ENCODE measurements at places on chromosomes 6 and 20.

- no peak for DNase-seq
Observed at GRCh38 chr6:163457637-163458561, 43.4 kb downstream of the QKI start.

DNA sequence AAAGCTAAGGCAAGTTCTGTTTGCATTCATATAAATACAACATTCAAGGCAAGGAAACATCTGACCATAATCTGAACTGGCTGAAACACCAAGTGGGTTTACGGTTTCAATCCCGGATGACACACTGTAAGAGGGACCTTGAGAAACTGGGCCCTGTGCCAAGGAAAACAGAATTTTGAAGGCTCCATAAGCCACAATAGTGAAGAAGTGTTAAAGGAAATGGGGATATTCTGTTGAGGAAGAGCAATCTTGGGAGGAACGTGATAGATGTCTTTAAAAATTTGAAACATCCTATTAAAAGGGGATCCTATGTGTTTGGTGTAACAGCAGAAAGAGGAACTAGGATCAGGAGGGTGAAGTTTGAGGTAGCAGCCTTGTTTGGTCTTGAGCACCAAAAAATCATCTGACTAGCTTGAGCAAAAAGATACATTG, 82.4 kb upstream of the TAB2 start:
- no peak for DNase-seq

- no peak for DNase-seq
Observed at GRCh38 chr6:167426651-167427050, 101.8 kb downstream of the TTLL2 start.

DNA sequence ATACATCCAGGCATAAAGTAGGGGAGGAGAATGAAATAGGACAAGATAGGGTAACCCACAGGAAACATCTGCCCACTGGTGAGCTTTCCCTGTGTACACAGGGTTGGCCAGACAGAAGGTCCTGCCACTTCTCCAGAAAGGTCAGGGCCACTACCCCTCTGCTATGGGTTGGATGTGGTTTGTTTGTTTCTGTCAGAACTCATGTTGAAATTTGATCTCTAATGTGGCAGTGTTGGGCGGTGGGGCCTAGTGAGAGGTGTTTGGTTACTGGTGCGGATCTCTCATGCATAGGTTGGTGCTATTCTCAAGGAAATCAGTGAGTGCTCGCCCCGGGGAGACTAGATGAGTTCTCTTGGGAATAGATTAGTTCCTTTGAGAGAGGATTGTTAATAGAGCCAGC, 15.6 kb upstream of the MAS1 start:
- no peak for DNase-seq

DNA sequence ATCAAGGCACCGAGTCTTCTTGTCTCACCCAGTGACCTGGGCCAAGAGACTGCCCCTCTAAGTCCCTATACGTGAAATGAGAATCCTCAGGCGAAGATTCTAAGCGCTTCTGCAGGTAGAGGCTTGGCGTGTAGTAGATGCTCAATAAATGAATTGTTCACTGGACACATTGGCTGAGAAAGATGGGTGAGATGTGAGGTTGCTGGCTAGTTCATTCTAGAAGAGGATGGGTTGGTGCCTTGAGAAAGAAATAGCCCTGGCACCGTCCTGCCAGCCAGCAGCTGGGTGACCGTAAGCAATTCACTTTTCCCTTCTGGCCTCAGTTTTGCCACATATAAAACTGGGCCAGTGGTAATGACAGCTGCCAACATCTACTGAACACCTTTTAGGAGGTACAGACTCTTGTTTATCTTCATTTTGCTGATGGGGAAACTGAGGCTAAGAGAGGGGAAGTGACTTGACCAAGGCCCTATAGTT, 1.4 kb downstream of the SRC start:
- DNase-seq, result no peak

DNA sequence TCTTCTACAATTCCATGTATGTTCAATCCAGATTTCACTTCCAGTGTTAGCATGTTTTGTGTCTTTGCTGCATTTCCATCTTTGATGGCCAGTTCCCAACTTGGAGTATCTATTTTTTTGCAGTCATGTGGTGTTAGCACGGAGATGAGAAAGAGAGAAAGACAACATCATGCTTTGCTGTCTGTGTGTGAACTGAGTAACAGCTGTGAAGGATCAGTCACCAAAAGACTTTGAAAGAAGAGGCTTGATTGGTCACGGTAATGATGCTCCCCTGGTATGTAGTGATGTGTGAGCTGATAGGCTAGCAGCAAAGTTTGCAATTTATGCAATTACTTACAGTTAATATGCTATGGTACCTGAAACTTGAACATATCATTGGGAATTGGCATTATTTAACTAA, 731.3 kb upstream of the NRSN1 start:
- no peak for DNase-seq

GRCh38 chr6:36368921-36369865, 18.3 kb downstream of the ETV7 start:
- no peak for DNase-seq

GRCh38 chr6:117317261-117317660, 51.9 kb downstream of the VGLL2 start:
- no peak for DNase-seq

DNA sequence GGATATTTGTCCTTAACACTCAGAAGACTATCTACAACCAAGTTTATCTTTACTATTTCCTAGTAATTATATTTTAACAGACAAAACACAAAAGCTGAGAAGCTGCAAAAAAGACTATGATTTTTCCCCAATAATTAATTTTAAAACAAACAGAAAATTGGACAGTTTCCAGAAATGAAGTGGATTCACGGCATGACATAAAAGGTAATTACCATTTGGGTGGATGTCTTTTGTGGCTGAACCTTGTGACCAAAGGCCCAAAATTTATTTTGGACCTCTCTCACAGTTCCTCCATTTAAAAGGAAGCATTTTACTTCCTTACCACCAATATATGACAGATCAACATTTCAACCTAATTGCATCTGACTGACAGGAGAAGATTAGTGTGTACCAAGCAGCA, 90.2 kb downstream of the GMDS start:
- no peak for DNase-seq

DNA sequence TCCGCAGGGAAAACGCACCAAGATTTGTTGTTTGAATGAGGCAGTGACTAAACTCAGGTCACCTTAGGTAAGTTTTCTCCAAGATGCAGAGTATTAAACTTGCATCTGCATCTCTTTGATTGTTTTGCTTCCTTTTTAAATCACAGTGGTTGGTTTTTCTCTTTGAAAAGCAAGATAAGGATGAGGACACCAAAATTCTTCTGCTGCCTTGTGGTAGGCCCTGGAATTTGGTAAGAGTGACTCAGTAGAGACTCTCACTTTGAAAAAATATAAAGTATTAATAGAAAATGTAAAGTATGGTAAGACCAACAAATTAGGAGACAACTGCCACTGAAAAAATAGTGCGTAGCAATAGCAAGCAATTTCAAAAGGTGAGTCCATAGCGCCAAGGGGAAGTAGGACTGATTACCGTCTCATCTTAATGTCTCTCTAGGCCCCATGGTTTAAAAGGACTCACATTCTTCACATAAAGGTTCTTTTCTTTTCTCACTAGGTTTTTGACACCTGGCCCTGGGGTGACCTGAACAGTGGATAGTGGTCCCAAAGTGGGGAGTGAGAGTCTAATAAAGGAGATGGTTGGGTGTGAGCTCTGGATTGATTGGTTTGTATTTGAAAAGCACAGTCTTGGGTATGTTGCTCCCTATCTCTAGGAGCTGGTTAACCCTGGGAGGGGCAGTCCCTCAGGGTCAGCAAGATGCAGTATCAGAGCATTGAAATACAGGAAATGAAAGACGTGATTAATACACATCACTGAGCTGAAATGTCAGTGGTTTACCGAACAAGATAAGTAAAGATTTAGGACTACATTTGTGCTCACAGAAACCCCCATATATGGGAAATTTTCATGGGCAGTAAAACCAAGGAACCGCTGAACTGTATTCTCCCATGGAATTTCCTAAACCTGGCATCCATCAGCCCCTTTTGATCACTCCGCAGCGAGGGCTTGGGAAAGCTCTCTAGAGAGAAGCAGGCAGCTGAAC, 221.2 kb downstream of the SLC24A3 start:
- DNase-seq, result no peak

GRCh38 chr6:37569743-37570481, 70.2 kb upstream of the CCDC167 start:
- DNase-seq, result no peak

DNA sequence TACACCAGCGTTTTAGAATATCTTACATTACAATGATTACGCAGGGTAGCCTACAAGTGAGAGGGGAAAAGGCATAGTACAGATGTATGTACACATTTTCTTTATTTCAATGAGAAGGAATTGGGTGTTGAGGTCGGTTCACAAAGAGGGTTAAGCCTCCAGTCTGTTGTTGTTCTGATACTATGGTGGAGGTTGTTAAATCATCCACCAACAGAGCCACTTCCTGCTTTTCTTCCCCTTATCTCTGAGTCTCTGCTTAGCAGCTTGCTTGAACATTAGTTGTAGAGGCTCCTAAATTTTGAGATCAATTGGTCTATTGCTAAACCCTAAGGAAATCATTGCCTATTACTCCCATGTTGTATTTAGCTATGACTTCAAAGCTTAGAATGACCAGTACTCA, 7.3 kb downstream of the RGS17 start:
- DNase-seq, result no peak

DNA sequence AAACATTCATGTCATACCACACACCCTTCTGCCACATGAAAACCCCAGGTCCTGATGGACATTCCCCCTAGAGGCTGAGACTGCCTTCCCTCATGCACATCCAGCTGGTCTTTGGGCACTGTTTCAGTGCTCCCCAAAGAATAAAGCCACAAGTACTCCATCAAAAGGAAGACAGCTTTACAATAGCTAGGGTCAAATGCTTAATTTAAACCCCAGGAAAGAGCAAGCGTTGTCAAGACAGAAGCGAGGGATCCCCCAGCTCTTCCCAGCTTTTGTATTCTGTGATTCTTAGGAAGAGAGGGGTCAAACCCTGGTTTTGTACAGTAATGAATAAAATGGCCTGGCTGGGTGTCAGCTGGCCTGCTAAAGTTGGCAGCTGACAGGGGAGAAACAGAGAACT, 82.4 kb upstream of the IYD start:
- DNase-seq, result no peak

GRCh38 chr6:19519941-19520340, 317.2 kb upstream of the ID4 start:
- no peak for DNase-seq

DNA sequence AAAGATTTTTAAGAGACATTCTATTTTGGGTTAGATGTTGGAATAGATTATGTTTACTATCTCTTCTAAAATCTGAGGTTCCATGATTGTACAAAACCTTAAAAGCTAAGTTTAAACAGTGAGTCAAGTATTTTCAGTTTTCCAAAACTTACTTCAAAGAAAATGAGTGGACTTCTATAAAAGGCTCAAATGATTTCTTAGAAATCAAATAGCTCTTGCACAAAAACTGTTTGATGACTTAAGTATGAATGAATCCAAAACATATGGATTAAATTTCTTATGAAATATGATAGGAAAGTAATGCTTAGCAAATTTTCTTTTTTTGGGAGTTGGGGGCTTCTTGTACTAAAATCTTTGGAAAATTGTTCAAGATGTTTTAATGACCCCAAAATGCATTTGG, 837.3 kb upstream of the SLC35B3 start:
- DNase-seq, result no peak

- DNase-seq, result no peak
Observed at GRCh38 chr20:1390581-1391403, 2.1 kb downstream of the FKBP1A start.

- no peak for DNase-seq
Observed at GRCh38 chr20:11235058-11235457, 561.3 kb upstream of the JAG1 start.

DNA sequence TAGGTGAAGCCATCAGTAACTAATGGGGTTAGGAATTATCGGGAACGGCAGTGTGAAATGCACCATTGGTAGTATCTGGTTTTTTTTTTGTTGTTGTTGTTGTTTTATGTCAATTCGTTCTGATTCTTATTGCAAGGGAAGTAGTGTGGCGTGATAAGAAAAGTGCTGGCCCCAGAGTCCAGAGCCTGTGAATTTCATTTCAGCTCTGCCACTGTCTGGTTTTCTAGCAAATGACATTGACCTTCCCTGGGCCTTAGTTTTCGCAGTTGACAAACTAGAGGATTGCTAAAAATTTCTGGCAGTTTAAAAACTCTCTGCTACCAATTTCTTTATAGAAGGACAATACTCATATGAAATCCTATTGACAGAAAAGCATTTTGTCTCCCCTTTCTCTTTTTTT, 161.6 kb downstream of the AIG1 start:
- DNase-seq, result no peak

DNA sequence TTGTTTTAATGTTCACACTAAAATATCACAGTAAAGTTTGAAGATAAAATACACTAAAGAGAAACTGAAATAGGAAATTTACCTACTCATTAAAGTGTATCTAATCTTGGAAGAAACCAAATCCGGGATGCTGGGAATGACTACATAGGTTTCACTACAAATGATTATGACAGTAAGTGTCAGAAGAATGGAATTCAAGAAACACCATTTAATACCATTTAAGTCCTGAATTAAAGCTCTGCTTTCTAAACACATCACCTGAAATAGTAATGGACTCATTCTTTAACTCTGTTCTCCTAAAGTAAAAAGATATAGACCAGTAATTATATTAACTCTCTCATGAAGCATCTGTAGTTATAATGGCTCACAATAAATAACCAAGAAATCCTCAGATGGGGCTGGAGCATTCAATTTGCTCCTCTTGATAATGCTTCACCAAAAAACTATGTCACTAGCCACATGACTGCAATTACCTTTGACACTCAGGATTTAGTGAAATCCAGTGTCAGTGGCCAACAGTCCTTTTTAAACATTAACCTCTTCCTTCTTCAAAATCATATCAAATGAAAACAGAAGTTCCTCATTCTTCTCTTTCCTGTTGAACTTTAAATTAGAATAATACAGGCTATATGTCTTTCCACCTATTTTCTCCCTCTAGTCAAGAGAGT, 41.4 kb downstream of the MAP7 start:
- DNase-seq, result no peak

DNA sequence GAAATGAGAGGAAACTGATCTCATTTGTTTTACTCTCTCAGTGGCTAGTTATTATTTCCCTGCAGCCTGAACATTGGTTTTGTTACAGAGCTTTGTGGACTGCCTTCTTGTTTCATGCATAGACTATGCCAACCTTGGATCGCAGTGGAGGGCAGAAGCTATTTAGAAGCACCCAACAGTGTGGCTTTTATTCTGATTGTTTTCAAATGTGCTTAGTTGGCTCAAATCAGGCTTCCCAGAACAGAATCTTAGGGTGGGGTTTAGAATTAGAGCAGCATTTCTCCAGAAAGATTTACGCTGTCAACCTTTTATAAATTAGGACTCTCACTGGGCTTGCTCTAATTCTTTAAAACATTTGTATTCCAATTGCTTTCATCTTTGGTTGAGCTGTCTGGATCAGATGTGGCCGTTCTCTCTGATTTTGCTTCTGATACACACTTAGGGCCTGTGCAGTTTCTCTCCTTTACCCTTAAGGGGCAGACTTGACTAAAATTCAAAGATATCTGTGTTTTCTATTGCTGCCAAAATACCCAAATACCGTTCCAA, 210.3 kb downstream of the BCKDHB start:
- no peak for DNase-seq

- DNase-seq, result no peak
Observed at GRCh38 chr6:111669326-111669725, 63.6 kb upstream of the TRAF3IP2 start.
